ENCODE measurements at places on chromosomes 5 and 9.
A peak's percentile ranks its signal among the peaks of the same experiment; 100 is the strongest.

DNA sequence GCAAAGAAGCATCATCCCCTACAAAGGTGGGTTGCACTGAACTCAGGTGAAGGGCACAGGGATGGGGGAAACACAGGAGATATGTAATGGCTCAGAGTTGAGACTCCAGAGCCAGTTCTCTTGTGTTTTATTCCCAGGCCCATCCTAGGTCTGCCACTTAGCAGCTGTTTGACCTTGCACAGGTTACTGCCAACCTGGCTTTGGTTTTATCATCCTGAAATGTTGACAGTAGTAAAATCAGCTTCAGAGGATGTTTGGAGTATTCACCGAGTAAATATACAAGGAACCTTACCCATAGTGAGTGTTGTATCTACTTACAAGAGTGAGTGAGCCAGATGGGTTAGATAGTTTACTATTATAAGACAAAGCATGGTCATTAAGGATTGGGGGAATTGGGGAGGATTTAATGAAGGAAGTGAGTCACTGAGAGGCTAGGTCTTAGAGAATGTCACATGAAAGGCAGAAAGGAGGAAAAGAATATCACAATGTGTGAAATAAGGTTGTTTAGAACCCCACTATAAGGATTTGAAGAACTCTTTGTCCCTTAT lies 141.3 kb downstream of the MAN2A1 start:
- no peak for DNase-seq

- DNase-seq: no peak
These were observed 116.2 kb downstream of the PRELID2 start for GRCh38 chr5:145718956-145719355.

DNA sequence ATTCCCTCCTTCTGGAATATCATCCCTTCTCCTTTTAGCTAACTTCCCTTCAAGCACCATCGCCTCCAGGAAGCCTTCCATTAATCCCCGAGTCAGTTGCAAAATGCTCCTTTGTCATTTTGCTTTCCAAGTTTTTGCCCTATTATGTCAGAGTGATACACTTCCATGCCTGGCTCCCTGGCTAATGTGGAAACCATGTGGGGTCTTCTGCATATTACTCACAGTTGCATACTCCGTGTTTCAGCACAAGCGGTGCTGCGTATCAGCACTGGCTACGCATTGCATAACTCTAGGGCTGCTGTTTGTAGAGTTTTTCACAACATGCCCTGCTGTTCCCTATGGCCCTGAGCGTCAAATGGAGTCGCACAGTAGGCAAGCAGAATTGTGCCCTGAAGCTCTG lies 1.9 kb downstream of the TEX53 start:
- DNase-seq: no peak

GRCh38 chr5:159671886-159672285 lies 244.4 kb upstream of the ADRA1B start:
- no peak for DNase-seq

GRCh38 chr5:122195802-122196394 lies 66.6 kb downstream of the ZNF474 start:
- no peak for DNase-seq

DNA sequence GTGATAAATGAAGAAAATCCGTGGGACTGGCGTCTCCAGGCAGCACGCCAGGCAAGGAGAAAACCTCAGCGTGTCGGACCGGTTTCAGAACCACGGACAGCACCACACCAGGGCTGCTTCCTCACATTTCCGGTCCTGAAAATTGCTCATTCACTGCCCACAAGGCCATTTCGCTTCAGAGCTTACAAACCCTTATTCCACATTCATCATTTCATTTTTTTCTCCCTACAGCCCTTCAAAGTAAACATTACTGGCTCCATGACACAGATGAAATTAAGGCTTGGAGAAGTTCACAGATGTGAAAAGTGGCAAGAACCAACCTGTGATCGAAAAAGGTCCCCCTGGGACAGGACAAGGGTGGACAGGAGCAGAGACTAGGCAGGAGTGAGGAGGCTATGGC lies 1.5 kb upstream of the GPRIN1 start:
- peak; percentile 57 for DNase-seq

- DNase-seq: no peak
These were observed 94.6 kb downstream of the KDM4C start for GRCh38 chr9:6852243-6852963.
